A549 treated with ZK216348 at 1 μM for 4 hours (cell line): ENCODE measurements at places on chromosomes 5 and 9. TPM values are rescaled to one million over a fixed set of nuclear protein-coding genes. Genes with fewer than 3 reads are reported as not detected.

NXNL2 gene
- total RNA-seq, result 0.67 to 1.5 TPM (median 0.80 TPM) in 5 replicates

ZDHHC11B gene
- total RNA-seq, result 1.1 to 1.8 TPM (median 1.5 TPM) in 5 replicates

NCBP1 gene
- 23.7 to 31.7 TPM (median 26.5 TPM) in 5 replicates for total RNA-seq

LECT2 gene
- not detected in 5 replicates for total RNA-seq

ALDH1A1 gene
- total RNA-seq, result 4,093 to 6,603 TPM (median 5,109 TPM) in 5 replicates

GABRA1 gene
- total RNA-seq, result not detected in 5 replicates

SLC4A9 gene
- 0.33 TPM in 1 of 5 replicates, not detected in the others for total RNA-seq

CDC25C gene
- 10.3 to 13.5 TPM (median 10.6 TPM) in 5 replicates for total RNA-seq

WNT8A gene
- not detected in 5 replicates for total RNA-seq

MORN5 gene
- total RNA-seq, result not detected in 5 replicates
